IPS-NIHi11 (cell line): ENCODE measurements at places on chromosomes 2 and 18.

DNA sequence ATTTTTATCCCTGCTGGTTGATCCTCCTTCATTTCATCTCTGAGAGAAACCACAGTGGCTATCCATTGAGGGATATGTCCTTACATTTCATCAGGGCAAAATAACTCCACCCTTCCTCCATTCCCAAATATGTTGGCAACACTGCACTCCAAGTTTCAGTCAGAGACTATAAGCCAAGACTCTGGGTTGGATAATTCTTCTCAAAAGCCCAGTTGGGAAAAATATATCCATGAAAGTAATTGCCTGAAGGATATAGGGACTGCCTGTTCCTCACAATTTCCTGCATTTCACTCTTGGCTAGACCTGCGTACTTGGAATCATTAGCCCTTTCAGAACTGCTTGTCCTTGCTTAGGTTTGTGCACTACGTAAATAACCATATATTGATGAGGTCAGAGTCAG is 27.9 kb upstream of the EPB41L3 start:
- DNase-seq, result no peak

DNA sequence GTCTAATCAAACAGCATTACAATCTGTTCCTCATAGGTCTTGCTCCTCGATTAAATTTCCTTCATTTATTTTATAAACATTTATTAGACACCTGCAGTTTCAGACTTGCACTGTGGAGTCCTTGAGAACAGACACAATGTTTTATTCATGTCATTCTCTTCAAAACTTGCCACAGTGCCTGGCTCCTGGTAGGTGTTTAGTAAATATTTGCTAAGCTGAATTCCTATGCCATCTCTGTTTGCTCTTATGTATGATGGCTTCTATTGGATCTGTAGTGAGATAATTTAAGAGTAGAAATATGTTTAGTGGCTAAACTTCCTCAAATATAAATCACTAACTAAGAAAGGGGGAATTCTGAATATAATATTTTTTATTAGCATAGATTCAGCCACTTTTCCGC is 61.4 kb downstream of the LRATD1 start:
- DNase-seq, result no peak

DNA sequence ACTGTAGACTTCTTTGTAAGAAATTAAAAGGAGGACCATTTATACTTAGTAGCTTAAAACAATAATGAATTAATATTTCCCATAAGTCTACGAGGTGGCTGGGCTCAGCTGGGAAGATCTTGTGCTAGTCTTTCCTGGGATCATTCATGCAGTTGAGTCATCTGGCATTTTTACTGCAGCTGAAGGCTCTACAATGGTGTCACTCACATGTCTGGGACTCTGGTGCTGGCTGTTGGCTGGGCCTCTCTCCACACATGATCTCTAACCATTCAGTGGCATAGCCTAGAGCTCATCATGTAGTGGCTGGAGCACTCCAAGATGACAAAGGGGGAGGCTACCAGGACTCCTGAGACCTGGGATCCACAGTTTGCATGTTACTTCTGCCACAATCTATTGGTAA is 35.5 kb downstream of the CLASP1 start:
- no peak for DNase-seq

DNA sequence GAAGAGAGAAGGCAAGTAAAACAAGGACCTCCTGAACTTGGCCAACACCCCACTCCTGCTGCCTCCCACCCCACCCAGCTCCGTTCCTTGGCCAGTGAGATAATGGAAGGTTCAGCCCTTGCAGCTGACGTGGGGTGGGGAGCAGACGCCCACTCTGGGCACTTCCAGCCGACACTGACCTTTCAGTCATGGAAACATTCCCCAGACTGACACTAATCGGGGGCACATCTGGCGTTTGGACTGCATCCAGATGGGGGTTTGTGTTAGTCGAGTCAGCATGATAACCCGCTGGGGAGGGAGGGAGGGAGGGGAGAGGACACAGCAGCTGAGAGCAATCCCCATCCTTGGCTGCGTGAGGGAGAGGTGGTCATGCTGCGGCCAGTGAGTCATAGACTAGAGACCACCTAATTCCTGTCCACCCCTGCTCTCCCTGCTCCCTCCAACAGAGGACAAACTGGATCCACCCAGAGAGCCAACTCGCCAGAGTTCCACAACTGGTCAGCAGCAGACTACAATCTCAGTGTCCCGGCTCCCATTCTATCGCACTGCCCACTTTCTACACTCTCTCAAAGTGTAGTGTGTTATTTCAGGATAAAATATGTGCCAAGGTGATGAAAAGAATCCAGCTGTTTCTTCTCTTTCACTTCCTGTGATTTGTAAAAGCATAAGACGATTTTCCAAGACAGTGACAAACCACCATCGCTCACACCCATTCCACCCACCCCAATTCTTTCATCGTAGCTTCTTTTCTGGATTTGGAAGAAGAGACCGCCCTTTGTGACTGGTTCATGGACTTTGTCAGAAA is 115.4 kb upstream of the PKDCC start:
- no peak for DNase-seq

- DNase-seq, result no peak
Measured at GRCh38 chr2:138689705-138690104, 90.5 kb downstream of the NXPH2 start.

- DNase-seq, result no peak
Measured at GRCh38 chr2:169711751-169712509, 17.7 kb downstream of the PHOSPHO2 start.

GRCh38 chr2:196719110-196719872 is 79.8 kb downstream of the CCDC150 start:
- peak; percentile 53 for DNase-seq

DNA sequence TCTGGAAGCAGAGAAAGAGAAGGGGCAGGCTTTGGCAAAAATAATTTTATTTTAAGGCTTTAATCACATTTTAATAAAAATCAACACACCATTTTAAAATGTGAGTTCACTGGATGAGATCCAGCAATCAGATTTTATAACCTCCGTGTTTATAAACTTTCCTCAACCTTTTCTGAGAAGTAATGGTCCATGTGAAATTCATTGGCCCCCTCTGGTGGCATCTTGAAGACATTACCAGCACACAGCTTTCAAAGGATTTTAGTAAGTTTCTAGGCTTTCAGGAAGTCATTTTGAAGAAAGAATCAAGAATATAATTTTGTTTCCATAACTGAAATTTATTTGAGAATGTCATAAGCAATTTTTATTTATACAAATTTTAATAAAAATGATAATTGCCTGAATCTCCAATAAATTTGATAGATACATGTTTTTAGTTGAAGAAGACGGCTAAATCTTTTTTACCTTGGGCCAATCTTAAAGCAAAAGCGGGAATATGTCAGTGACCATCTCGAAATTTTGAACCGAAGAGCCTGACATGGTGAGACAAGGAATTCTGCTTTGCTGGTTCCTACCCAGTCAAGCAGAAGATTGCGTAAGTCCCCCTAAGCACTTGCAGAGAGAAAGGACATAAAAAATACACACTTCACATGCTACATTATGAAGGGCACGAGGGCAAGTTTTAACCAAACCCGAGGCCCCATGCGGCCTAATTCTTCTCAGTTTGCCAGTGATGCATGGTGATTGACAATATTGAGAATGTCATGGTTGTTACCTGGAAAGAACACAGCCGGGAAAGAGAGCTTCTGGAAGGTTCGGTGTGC is 128.4 kb upstream of the CBLN2 start:
- DNase-seq, result peak; percentile 41

DNA sequence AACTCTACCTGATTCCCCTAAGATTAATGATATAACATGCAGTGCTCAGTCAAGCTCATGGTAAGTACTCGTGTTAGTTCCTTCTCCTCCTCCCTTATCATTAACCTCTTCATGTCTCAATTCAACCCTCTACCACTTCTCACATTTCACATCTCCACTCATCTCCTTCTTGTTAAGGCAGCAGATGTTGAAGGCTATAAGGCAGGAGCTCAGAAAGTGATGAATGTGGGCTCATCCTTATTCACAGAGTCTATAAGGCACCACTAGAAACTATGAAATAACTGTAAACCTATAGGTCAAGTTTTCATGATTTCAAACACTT is 56.0 kb downstream of the CLHC1 start:
- no peak for DNase-seq

GRCh38 chr2:117738991-117739839 is 75.3 kb upstream of the DDX18 start:
- DNase-seq, result no peak

DNA sequence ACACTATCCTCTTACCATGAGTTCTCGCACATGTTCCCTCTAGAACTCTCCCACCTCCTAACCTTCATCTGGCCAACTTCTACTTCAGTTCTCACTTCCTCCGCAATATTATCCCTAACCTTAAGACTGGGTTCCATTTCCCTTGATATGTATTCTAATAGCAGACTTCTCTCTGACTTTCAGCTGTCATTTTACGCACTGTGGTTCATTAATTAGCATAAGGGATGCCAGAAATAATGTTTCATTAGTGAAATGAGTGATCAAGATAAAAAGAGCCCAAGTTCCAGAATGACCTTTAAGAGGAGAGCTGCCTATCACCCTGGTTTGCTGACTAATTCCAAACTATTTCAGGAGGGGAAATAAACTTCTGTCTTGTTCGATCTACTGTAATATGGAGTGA is 108.6 kb upstream of the CCDC150 start:
- DNase-seq, result no peak
